ENCODE measurements at places on chromosomes 12 and 14. TPM values are rescaled to one million over a fixed set of nuclear protein-coding genes. Genes with fewer than 3 reads are reported as not detected.

SLCO1C1 gene
- total RNA-seq: 0.72 TPM

KRT75 gene
- not detected for total RNA-seq

DNA sequence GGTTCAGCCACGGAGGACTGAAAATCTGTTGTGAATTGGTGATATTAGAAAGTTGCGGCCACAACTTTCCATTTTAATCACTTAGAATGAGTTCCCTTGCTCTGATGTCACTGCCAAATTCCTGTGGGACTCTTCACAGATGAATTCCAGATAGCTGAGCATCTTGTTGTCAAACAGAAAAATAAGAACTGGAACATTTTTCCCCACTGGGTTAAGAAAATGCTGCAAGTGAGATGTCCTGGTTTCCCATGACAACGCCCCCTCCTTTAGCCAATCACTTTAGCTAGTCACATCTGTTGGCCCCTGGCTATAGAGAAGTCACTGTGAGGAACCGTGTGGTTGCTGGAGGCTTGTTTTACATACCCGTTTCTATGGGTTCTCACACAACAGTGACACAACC lies 135.9 kb downstream of the KTN1 start:
- ATAC-seq: peak; percentile 92

GRCh38 chr12:50589650-50590435 lies 85.1 kb downstream of the DIP2B start:
- ATAC-seq: no peak

All from gastroesophageal sphincter (tissue), 4 donors.